ENCODE measurements at places on chromosomes 5 and 9.

DNA sequence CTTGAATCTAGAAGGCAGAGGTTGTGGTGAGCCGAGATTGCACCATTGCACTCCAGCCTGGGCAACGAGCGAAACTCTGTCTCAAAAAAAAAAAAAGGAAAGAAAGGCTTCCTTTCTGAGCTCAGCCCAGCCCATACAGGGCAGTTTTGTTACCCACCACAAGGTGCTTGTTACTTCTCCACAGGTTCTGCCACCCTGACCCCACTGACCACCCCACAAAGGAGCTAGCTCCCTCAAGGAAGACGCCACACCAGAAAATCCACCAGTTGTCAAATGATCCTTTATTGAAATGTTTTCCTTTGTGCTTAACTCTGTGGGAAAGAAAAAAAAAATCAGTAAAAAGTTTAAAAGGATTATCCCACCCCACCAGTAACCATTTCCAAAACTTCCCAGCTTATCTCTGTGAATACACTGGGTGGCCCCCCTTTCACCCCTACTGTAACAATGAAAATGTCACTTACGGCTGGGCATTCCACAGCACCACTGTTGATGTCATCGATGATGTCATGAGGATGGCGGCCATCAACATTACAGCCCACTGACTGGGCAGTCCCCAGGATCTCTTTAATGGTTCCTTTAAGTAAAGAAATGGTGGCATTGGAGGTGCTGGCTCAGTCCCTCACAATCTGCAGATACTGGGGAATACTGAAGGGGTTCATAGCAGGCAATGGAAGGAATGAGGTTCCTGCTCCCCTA lies 3.6 kb downstream of the RPL12 start:
- peak; percentile 33 for DNase-seq

DNA sequence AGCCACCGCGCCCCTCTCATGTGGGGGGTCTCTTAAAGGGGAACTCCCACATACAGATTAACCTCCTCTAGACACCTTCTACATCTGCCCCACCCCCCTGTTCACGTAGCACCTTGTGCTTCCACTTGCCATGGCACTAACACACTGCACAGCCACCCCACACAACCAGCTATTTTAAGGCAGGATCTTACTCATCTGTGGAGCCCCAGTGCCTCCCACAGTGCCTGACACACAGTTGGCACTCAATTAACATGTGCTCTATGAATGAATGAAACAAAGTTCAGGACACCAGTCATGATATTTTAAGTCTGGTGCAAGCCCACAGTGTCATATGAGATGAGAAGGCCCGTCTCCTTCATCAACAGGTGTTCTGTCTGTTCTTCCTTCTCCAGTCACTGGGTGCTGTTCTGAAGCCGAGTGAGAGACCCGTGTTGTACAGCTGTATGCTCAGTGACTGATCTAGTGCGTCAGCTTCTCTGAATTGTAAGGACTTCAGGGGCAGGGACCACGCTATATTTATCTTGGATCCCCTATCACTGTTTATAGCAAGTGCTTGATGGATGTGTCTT lies 149.1 kb downstream of the TLE1 start:
- no peak for DNase-seq

- peak; percentile 29 for DNase-seq
Observed at GRCh38 chr5:120767178-120767820, 303.2 kb downstream of the PRR16 start.

- no peak for DNase-seq
Observed at GRCh38 chr5:142167458-142167857, 58.9 kb downstream of the NDFIP1 start.

DNA sequence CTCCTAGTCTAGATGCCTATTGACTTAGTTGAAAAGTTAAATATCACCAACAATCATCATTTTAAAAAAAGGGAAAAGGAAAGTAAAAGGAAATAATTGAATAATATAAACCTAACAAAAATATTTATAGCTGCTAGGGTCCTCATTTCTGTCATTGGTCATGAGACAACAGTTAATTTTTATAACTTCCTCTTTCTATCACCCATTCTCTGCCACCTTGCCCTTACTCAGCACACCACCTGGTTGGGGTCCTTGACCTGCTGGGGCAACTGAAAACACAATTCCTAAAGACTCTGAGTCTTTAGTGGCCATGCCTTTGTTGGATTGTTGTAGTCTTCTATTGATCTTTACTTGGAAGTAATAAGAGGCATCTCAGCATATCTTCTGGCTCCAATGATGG lies 179.5 kb upstream of the MAST4 start:
- no peak for DNase-seq

- DNase-seq: no peak
Observed at GRCh38 chr5:67887748-67888161, 327.8 kb upstream of the PIK3R1 start.

GRCh38 chr9:70448919-70449318 lies 34.5 kb upstream of the KLF9 start:
- no peak for DNase-seq

GRCh38 chr9:89445801-89446251 lies 52.1 kb downstream of the SEMA4D start:
- DNase-seq: no peak

DNA sequence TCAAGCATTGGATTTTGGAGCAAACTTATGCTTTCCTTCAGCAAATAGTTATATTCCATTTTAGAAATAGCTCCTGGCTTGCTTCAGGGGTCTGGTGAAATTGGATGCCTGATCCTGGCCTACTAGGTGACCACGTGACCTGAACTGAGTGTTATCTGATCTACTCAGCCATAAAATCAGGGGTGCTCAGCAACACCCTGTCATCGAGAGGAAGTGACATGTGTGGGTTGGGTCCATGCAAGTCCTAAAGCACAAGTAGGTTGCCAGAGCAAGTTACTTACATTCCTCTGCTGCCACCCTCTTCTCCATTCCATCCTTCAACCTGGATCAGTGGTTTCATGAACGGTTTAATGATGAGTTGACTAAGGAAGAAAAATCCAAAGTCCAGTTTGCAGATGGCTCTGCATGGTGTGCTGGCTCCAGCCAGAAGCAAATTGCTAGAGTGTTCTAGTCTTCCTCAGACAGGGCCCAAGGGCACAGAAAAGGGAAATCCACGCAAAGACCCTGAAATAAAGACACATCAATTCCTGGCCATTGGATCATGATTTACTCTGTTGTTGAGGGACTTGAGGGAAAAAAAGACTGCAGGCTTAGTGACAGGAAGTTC lies 2.8 kb upstream of the FAM193B start:
- peak; percentile 52 for DNase-seq

DNA sequence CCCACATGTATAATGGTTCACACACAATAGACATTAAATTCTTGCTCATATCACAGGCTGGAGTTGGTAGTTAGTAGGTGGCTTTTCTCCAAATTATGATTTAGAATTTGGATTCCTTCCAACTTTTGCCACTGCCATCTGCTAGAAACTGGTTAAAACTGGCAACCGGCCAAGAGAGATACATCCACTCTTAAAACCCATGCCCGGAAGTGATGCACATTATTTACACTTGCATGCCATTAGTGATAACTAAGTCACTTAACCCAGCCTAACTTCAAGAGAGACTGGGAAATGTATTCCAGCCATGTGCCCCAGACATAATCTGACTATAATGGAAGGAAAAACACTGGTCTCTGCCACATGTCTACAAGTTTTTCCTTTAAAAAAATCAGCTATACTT lies 395.7 kb upstream of the SEMA6A start:
- no peak for DNase-seq

DNA sequence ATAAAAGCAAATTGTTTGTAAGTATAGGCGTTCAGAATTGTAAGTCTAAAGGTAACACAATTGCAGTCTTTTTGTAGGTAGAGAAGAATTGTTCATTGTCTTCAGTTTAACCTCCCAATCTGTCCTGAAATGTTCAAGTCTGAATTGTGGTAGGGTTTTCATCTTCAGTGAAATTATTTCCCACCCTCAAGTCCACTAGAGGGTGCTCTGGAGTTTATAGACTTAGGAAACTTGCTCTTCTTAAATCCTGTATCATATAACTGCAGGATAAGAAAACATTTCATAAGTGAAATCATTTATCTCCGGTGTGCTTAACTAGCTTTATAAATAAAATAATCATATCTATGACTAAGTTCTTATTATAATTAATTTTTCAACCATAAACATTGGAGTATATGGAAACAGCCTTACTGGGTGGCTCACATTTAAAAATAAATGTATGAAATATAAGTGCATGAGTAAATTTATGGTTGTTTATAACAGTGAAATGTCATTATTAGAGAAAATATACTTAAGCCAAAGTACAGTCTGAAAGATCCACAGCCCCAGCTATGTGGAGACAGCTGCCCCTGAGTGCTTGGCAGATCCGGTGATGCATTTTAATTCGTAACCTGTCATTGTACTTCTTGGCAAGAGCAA lies 182.4 kb upstream of the OTULINL start:
- DNase-seq: peak; percentile 81

GRCh38 chr5:133730866-133731265 lies 118.5 kb upstream of the FSTL4 start:
- no peak for DNase-seq

- DNase-seq: no peak
Observed at GRCh38 chr9:21543187-21543586, 61.1 kb upstream of the IFNE start.

GRCh38 chr5:152393441-152393840 lies 11.6 kb downstream of the NMUR2 start:
- no peak for DNase-seq

GRCh38 chr9:110932863-110933262 lies 105.4 kb downstream of the LPAR1 start:
- DNase-seq: peak; percentile 49

DNA sequence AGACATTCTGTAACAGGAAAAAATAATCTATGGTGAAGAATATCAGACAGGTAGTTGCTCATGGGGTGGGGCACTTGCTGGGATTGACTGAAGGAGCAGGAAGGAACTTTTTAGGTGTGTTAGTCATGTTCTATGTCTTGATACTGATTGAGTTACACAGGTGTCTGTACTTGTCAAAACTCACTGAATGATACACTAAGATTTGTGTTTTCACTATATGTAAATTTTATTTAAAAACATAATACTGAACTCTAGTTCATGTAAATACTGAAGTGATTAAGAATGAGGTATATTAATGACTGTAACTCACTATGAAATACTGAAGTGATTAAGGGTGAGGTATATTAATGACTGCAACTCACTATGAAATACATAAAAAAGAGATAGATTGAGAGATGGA lies 28.5 kb downstream of the IL6ST start:
- DNase-seq: no peak

GRCh38 chr9:38380230-38380871 lies 12.2 kb upstream of the ALDH1B1 start:
- DNase-seq: peak; percentile 43

Data from fibroblast of lung (primary cell).